ENCODE measurements at places on chromosomes 7 and 10.

- no peak for DNase-seq
Observed at GRCh38 chr7:29557954-29558353, 5.7 kb upstream of the PRR15 start.

DNA sequence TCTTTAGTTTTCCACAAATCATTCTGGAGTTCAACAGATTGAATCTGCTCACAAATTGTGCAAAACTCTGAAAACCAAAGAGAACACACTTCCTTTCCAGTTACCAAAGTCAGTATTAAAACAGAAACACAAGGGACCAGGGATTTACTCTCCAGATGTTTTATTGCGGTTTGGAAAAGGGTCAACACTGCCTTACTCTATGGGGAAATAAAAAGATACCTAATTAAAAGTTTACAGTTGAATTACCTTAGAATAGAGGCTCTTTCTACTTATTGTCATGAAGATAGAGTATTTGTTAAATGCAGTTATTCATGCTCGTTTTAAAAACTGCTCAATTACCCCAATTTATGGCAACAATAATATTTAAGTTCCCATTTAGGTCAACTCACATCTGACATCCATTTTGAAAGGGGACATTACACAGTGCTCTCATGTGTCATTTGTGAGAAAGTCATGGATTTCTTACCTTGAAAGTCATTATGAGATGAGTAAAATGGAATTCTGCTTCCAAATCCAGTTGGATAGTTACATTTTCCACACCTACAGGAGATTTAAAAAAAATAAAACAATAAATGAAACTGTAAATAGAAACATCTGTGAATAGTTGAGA lies 8.4 kb downstream of the LAMB1 start:
- no peak for DNase-seq

GRCh38 chr7:129872054-129872453 lies 80.7 kb downstream of the UBE2H start:
- no peak for DNase-seq

DNA sequence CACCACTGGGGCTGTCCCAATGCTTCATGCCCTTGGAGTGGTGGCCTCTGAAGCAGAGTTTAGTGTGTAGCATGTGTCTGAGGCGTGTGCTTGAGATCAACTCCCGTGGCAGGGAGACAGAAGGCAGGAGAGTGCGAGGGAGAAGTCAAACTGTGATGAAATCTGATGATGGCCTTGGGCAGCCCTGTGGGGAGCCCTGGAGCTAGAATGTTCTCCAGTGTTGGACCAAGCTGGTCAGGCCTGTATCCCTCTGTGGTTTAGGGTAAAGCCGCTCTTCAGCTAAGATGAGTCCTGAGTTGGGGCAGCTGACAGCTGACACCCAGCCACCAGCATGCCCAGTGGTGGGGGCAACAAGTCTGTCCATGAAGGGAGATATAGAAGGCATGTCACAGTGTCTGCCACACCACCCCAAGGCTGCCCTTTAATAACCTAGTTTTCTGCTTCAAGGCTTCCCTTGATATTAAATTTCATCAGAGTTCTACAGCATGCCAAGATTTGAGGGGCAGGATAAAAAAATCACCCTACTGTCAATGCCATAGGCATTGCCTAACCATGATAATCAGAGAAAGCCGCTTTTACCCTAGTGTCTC lies 170.5 kb upstream of the SVIL start:
- no peak for DNase-seq

DNA sequence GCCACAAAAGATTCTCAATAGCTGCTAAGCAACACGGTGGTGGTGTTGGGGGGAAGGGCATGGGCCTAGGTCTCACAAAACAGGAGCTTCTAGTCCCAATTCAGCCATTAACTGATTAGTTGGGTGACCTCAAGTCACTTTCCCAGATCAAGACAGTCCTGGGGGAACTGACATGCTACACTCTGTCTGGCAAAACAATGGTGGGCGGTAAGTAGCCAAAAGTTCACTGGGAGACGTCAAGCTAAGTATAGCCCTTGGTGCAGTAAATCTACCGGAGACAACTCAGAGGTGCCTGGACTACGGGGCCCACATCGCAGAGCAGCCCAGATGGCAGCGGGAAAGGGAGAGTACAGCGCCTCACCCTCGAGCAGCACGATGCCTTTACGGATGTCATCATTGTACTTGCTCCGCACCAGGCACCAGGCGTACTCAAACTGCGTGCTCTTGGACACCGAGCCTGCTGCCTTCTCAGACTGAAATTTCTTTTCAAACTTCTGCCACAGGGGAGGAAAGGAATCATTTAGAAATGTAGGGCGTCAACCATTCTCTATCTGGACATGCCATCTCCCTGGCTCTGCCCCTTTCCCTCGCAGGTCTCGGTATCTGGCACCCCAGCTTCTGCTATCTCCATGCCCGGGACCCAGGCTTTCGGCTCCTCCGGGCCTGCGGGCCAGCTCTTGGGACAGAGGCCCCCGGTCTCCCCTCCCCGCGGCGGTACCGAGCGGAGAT lies 1.1 kb downstream of the FIS1 start:
- DNase-seq = no peak

DNA sequence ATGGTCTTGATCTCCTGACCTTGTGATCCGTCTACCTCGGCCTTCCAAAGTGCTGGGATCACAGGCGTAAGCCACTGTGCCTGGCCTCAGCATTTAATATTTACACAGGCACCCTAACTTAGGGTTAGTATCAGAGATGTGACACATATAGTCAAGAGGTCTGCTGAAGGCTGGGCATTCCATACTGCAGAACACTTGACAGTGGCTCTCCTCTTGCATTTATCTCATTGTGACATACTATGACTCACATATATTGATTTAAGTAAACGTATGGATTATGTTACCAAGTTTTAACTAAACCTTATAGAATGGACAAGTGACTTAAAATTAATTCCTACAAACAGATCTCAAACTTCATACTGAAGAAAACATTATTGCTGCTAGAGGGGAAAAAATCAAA lies 36.6 kb downstream of the BRAF start:
- DNase-seq = no peak

DNA sequence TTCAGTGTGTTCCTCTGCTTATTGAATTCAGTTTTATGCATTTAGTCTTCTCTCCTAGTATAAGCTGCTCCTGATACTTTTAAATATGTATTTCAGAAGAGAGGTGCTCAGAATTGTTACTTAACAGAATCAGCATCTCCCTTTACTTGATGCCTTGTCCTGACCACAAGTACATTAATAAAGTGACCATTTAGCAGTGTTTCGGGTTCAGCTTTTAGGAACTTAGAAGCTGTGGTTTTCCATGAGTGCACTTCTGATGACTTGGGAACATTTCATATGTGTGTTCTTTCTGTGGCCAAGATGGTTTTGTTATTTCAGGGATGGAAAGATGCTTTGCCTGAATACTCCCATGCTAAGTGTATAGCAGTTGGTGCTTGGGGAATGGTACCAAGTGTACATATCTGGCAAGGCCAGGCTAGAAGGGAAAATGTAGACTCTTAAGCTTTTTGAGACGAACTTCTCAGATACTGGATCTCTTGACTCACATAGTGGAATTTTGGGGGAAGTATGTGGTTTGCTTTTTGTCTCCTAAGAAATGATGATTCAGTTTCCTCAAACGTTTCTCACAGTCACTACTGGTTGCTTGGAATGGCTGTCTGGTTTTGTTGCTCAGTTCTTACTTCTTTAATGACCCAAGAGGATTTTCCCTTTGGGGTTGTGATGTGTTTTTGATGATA lies 17.2 kb downstream of the SGPL1 start:
- no peak for DNase-seq

DNA sequence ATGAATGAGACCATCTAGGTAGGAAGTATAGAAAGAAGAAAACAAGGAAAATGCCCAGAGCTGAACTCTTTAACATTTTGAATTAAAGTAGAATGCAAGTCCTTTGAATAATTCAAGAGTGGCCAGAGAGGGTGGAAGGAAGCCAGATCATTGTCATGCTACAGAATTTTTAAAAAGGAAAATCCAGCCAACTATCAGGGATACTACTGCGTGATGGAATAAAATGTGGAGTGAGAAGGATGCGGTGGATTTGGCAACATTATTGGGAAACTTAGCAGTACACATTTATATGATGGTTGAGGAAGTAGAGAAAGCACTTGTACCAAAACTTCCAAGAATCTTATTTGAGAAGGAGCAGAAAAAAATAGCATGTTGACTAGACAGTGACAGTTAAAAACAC lies 261.6 kb downstream of the GPR158 start:
- no peak for DNase-seq

GRCh38 chr7:40700653-40701421 lies 566.0 kb downstream of the SUGCT start:
- DNase-seq = no peak

GRCh38 chr10:43980313-43980712 lies 331.6 kb upstream of the ZNF32 start:
- DNase-seq = no peak

GRCh38 chr7:31094271-31094670 lies 42.2 kb downstream of the ADCYAP1R1 start:
- no peak for DNase-seq

DNA sequence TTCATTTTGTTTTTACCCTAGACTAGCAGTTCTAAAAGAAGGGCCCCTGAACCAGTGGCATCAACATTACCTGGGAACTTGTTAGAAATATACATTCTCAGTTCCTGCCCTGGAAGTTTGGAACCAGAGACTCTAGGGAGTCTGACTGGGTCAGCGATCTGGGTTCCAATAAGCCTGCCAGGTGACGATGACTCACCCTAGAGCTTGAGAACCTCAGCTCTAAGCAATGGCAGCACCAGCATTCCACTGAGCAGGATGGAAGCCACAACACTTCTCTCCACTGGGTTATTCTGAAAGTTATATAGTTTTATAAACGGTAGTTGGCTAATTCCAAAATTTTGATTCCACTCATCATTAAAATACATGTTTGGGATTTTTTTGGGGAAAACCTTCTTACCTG lies 97.0 kb upstream of the AMPH start:
- DNase-seq = no peak

GRCh38 chr10:44258019-44258418 lies 126.9 kb downstream of the CXCL12 start:
- DNase-seq = no peak

GRCh38 chr7:137967143-137968018 lies 34.5 kb downstream of the CREB3L2 start:
- no peak for DNase-seq

GRCh38 chr7:111108000-111108399 lies 17.1 kb downstream of the LRRN3 start:
- no peak for DNase-seq

DNA sequence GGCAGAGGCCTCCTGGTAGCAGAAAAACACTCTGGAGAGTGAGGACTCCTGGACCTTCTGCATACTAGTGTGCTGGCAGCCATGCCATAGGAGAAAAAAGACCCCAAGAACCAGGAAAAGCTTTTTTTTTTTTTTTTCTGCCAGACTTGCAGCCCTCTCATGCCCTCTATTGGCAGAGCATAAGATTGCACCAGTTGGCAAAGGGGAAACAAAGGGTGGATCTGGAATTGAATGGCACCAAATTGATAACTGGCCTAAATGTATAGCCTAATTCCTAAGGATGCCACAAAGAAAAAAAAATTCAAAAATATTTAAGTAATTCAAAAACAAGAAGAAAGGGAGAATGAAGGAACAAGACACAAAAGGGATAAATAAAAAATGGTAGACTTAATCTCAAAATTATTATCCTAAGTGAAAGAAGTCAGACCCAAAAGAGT lies 112.5 kb upstream of the GHITM start:
- no peak for DNase-seq

- DNase-seq = no peak
Observed at GRCh38 chr7:45434167-45434784, 139.9 kb upstream of the ADCY1 start.

DNA sequence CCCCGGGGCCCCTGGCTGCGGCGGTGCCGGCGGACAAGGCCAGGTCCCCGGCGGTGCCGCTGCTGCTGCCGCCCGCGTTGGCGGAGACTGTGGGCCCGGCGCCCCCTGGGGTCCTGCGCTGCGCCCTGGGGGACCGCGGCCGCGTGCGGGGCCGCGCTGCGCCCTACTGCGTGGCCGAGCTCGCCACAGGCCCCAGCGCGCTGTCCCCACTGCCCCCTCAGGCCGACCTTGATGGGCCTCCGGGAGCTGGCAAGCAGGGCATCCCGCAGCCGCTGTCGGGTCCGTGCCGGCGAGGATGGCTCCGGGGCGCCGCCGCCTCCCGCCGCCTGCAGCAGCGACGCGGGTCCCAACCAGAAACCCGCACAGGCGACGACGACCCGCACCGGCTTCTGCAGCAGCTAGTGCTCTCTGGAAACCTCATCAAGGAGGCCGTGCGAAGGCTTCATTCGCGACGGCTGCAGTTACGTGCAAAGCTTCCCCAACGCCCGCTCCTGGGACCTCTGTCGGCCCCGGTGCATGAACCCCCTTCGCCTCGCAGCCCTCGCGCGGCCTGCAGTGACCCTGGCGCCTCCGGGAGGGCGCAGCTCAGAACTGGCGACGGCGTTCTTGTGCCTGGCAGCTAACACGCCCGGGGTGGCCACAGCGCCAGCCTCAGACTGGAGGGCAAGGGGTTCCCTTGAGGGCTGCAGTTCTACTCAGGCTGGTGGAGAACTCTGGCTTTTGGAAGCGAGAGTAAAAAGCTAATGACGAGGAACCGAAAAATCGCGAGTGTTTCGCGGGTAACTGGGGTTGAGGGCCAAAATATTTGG lies 804 bp downstream of the FRAT1 start:
- peak; percentile 5 for DNase-seq

DNA sequence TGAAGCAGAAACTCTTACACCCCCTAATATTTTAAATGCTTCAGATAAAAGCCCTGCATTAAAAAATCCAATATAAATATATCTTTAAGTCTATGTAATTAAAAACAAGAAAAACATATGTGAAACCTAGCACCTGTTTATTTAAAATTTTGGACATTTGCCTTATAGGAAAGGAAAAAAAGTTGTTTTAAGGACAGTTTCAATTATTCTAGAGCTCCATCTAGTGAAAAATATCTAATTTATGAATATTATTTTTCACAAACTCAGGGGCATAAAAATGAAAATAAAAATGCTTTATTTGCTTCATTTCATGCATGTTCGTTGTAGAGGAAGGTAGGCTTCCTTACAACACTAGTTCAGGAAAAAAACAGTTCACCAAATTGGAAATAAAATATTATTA lies 26.1 kb downstream of the ENKUR start:
- DNase-seq = no peak

DNA sequence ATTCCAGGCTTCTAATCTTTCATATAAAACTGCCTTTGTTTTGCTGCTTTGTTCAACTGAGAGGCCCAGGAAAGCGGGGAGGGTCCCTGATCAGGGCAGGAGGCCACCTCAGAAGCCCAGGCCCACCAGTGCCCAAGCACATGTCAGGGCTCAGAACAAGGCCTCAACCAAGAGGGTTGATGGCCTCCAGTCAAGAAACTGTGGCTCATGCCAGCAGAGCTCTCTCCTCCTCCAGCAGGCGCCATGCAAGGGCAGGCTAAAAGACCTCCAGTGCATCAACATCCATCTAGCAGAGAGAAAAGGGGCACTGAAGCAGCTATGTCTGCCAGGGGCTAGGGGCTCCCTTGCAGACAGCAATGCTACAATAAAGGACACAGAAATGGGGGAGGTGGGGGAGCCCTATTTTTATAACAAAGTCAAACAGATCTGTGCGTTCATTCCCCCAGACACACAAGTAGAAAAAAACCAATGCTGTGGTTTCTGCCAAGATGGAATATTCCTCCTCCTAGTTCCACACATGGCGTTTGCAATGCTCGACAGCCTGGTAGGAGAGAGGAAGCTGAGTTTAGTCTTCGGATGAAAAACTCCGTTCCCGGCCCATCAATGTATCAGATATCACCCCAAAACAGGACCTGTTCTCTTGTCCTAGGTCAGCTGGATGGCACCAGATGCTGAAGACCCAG lies 34.0 kb downstream of the PSAP start:
- DNase-seq = no peak

All from tibial nerve (tissue), 4 donors.